Activated effector memory CD4-positive, alpha-beta T cell treated with Interleukin-2 at 50 U/mL for 16 hours (primary cell): ENCODE measurements at places on chromosomes 4 and X.

- no peak for DNase-seq
Measured at GRCh38 chr4:20289782-20290181, 38.1 kb downstream of the SLIT2 start.

- no peak for DNase-seq
Measured at GRCh38 chrX:110397904-110398303, 39.3 kb downstream of the RTL9 start.

DNA sequence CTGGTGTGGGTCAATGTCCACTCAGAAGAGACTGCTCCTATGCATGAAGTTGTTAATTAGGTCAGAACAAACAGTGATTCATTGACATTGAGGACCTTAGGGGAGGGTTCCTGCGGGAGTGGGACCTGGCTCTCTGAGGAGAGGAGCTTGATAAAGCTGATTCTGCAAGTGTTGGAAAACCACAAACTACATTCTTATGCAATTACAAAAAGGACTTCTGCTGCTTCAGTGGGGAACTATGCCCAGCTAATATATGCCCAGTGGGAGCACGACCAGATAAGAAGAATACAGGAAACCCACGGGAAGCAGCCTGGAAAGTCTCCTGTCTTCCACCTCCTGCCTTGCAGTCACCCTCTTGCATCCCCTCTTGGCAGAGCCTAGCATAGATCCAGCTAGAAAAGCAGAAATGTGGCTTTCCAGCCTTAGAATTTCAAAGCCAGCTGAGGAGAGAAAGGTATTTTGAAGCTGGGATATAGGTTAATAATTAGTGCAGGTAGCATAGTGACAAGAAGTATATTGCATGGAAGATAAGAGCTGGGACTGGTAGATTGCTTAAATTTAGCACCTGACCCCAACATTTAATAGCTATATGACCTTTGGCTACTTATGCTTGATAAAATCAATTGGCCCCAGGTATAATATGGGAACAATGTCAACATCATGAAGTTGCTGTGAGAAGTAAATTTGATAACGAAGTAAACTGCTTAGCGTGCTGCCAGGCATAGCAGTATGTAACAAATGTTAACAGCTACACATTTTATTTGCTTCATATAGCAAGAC lies 34.9 kb upstream of the UGT8 start:
- DNase-seq = no peak

GRCh38 chr4:185370268-185370949 lies 25.3 kb downstream of the LRP2BP start:
- DNase-seq = no peak

GRCh38 chr4:126495163-126495752 lies 1137.5 kb upstream of the INTU start:
- DNase-seq = no peak

- DNase-seq = no peak
Measured at GRCh38 chr4:153216546-153216945, 12.3 kb downstream of the TRIM2 start.

DNA sequence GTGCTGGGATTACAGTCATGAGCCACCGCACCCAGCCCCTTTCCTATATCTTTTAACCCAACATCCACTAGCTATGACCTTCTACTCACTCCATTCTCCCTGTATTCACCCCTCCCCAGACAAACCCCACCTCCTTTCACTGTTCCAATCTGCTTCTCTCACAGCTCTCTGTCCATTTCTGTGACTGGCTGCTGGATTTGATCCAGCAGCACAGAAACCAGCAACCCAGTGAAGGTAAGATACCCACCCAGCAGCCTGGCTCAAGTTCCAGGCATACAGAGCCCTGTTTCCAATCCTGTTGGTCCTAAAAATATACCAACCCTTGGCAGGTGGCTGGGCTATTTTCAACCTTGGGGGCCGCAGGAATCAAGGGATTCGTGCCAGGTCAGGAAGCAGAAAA lies 56.9 kb upstream of the SMIM10 start:
- DNase-seq = no peak

- no peak for DNase-seq
Measured at GRCh38 chr4:26905172-26905571, 44.5 kb downstream of the STIM2 start.

DNA sequence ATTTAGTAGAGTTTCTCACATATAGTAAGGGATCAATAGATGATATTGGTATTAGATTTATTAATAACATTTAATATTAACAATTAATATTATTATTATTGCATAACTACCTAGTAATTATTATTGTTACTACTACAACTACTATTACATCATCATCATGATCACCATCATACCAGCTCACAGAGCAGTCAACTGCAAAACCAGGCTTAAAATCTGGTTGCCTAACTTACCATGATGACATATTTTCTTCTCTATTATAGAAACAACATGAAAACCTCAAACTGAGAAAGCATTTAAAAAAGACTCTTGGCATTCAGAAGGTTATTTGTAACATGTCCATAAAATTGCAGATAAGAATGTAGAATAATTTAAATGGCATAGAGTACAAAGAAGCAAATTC lies 247.0 kb upstream of the TTC29 start:
- no peak for DNase-seq

DNA sequence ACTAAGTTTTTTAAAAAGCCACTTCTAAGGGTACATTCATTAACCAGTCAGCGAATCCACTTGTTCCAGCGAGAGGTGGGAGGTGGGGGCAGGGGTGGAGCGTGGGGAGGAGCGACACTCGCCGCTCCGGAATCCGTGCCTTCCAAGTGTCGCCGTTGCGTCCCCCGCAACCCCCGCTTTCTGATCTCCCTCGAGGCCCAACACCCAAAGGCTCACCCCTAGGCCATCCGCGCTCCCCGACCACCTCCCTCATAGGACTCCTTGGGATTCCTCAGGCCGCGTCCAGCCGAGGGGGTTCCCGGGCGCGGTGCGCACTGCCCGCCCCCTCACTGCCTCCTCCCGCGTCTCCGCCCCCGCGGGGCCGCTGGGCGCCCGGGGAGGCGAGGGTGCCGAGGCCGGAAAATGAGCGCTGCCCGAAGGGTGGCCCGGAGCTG lies 108.1 kb upstream of the STOX2 start:
- no peak for DNase-seq
